Muscle of arm (tissue), 14 donors: ENCODE measurements at places on chromosomes 2 and 18. TPM values are rescaled to one million over a fixed set of nuclear protein-coding genes. Genes with fewer than 3 reads are reported as not detected.
A peak's percentile ranks its signal among the peaks of the same experiment; 100 is the strongest.

Gene APLF
- 1.6 TPM for polyA plus RNA-seq

Gene TMEM127
- polyA plus RNA-seq, result 26.2 TPM

Gene CHST10
- 13.5 TPM for polyA plus RNA-seq

Gene ANKRD29
- not detected for polyA plus RNA-seq

- DNase-seq, result no peak
Observed at GRCh38 chr18:78457731-78458130, 521.9 kb upstream of the SALL3 start.

DNA sequence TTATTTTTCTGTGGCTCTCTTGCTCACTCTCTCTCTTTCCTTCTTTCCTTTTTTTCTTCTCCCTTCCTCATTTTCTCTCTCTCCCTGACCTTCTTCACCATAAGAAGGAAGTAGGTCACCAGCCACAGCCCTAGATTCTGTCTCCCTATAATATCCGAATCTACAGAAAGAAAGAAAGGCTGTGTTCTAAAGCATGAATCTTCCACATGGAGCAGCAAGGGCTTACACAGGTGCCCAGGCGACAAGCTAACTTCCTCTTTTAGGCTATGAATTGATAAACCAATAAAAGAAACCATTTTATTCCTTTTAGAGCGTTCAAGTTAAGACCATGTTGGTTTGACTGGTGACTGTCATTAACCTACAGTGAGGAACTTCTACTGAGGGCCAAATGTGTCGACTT lies 49.3 kb downstream of the CACNB4 start:
- DNase-seq, result no peak

- DNase-seq, result peak; percentile 67
Observed at GRCh38 chr18:33577685-33578517, at the start of gene ASXL3. TSS of gene ASXL3 (plus strand) at chr18:33578219. CDS start at chr18:33578632, 413 bp downstream.

DNA sequence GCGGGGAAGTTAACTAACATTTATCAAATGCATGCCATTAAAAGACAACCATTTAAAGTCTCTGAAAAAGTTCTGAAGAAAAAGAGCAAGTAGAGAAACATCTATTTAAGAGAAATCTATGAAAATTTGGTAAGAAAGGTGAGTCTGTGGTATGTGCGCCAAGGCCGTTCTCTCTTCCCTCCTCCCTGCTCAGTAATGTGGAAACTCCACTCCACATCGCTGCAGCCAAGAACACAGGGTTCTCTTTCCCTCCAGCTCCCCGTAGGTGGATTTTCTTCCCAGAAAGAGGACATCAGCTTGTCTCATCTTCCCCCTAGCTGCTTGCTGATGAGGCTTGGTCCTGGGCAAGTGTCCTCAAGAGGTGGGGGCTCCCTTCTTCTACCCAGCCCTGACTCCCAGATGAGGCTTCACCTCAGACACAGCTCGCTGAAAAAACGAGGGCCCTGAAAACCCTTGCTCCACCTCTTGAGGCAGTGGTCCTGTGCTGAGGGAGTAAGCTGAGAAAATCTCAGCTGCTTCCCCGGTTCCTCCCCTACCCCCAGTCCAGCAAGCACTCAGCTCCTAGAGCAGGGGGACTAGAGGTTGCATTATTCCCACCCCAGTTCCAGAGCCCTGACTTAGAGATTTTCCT lies 45.8 kb upstream of the PTPRM start:
- DNase-seq, result no peak

DNA sequence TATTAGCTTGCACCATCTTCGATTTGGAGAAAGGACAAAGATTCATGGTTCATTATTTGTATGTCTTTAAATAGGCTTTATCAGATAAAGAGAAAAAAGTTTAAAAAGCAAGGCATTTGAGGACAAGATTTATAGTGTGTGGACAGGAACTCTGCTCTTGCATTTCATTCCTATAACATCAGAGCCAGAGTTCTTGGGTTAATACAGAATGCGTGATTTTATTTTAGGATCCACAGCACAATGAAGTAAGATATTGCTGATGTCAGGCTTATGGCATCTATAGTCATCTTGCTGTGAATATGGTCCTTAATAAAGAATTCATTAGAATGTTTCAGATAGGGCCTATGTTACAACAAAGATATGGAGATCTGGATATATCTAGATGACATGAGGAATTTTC lies 19.7 kb downstream of the RASGRP3 start:
- DNase-seq, result no peak

GRCh38 chr2:100974712-100975520 lies 27.2 kb upstream of the RPL31 start:
- no peak for DNase-seq

- DNase-seq, result peak; percentile 64
Observed at GRCh38 chr2:218406949-218407618, 7.4 kb downstream of the CTDSP1 start.

DNA sequence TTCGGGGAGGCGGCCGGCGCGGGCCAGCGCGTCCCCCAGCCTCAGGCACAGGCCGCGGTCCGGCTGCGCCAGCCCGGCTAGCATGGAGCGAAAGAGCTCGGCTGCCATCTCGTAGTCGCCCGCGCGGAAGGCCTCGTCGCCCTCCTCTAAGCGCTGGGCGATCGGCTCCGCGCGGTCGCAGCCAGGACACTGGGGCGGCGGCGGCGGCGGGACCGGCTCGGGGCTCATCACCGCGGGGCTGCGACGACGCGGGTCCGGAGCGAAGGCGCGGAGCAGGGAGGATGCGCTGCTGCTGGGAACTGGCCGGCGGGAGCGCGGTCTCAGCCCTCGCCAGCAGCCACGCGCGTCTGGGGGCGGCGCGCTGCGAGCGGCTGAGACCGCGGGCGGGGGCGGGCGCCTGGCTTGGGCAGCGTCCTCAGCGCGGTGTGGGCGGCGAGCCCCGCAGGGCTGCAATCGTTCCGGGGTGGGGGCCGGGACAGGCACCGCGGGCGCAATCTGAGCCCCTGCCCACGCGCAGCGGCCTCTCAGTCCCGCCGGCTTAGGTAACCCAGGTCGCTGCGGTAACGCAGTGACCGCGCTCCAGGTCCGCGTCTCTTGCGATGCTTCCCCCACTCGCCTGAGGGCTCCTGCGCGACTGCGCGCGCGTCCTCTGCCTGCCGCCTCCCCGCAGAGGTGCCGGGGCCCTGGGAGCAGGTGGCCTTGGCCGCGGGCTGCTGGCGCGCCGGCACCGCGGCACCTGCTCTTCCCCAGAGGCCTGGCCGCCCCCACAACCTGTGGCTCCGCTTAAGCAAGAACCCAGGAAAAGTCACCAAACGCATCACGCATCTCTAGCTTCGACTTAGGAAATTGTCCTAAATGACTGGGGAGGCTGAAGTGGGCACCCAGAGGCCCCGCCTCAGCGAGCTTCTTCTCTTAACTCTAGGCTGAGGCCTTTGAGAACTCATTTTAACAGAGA lies at the start of gene LONRF2:
Gene LONRF2, minus strand, starts transcription at position 636 of the 955 bp plus-strand sequence. Its CDS starts 408 bp downstream, at position 228.
- DNase-seq, result peak; percentile 7

DNA sequence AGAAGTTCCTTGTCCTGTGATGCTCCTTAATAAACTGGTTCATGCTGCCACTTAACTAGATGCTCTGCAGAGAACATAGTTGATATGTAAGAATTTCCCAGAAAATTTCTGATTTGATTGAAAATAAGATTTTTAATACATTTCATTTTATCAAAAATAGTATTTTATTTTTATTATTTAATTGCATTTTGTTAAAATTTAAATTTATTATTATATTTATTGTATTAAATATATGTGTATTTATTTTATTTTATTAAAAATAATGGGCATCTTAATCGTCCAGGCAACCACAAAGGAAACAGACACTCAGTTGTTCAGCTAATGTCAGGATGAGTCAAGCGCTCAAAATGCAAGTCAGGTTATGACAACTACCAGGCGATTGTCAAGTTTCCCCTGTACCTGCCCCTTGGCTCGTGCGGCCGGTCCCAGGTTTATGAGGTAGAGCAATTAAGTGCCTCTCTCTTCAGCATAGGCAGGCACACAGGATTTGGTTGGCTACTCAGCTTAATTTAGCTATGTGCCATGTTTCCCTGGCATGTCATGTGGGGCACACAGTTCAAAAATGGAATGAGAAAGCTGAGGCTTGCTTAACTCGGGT lies 361.2 kb downstream of the RND3 start:
- DNase-seq, result no peak

DNA sequence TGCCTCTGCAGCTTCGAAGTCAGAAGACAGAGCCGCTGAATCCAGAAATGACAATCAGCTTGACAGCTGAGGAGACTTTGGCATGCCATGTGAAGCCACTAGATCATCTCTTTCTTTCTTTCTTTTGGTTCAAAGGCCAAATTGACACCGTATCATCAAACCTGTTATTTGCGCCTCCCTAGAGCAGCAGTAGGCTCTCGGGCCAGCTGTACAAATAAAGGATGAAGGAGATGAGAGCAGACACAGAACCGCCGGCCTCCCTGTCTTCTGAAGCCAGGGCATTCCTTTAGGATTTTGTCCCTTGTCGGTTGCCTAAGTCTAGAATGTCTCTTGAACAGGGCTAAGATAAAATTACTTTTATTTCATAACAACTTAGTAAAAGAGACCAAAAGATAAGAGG lies 36.8 kb downstream of the COL4A4 start:
- DNase-seq, result no peak

DNA sequence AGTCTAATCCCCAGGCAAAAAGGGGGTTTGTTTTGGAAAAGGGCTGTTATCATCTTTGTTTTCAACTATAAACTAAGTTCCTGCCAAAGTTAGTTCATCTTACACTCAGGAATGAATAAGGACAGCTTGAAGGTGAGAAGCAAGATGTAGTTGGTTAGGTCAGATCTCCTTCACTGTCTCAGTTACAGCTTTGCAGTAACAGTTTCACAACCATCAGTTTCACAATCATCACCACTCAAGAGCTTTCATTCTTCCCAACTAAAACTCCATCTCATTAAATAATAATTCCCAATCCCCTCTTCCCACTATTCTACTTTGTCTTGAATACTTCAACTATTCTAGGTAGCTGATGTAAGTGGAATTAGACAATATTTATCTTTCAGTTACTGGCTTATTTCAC lies 200.9 kb downstream of the NYAP2 start:
- no peak for DNase-seq

GRCh38 chr2:86297382-86298147 lies 39.9 kb downstream of the REEP1 start:
- DNase-seq, result no peak

DNA sequence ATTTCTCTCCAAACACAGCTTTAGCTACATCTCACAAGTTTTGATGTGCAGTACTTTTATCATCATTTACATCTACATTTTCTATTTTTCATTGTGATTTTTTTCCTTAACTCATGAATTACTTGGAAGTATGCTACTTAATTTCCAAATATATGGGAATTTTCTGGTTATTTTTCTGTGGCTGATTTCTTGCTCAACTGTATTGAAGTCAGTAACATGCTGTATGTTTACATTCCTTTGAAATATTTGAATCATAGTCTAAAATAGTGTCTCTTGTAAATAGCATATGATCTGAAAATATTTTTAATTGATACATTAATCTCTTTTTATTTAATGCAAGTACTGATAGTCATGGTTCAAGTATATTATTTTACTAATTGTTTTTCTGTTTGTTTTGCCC lies 26.0 kb upstream of the GALNT5 start:
- no peak for DNase-seq

DNA sequence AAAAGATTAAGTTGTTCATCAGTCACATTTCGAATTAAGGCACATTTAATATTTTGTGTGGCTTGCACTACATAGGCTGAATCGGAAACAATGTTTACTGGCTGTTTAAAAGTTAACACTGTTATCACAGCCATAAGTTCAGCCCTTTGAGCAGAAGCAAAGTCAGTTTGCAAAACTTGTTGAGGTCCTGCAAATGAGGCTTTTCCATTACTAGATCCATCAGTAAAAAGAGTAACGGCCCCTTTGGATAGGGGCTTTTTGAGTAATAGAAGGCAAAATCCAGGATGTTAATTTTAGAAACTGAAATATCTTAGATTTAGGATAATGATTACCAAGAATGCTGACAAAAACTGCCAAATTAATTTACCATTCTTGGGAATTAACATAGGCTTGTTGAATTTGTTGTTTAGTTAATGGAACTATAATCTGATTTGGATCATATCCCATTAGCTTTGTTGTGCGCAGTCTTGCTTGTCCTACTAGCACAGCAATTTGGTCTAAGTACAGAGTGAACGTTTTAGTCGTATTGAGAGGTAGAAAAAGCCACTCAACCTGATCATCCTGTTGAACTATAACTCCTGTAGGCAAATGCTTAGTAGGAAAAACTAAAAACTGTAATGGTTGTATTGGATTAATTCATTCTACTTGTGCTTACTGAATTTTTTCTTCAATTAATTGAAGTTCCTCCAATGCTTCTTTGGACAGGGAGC lies 13.9 kb upstream of the SUCLG1 start:
- no peak for DNase-seq

DNA sequence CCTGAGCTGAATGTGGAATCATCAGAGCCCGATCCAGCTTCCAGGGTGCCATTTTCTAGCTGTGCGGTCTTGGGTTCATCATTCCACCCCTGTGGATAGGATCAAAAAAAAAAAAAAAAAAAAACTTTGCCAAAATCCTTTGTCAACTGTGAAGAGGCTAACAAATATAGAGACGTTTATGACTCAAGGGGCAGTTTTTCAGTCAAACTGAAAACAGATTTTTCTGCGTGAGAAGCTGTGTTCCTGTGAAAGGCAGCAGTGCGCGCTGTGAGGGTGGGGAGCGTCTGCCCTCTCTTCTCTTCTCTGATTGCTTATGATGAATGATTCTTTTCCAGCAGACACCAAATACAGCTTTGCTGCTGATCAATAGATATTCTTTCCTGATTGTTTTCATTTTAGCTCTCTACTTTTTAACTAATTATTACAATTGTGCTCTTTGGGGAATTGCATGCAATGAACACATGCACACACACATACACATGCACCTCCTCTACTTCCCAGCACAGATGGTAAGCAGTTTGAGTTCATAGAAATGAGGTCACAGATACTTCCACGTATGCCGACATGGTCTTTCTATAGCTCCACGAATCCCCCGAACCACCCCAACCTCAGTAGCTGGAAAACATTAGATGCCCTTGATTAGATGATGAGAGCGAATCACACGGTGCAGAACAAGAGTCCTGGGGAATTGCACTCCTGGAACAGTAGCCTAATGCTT lies 175.4 kb downstream of the NRP2 start:
- DNase-seq, result no peak

GRCh38 chr18:77985526-77986281 lies 736.1 kb downstream of the GALR1 start:
- no peak for DNase-seq

DNA sequence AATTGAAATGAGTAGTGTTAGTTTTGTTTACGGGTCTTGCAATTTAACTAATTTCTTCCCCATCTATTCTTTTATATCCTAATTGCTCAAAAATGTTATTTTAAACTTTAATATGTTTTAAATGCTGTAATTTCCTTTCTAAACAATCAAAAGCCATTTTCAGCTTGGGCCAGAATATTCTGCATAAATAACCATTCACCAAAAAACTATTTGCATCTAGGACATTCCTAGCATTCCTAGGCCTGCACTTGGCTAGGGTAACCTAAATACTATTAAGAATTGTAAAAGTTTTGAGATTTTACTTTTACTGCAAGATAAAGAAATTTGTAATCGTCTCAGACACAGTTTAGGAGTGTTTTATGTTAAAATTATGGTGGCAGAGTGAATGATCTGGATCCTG lies 7.8 kb upstream of the ETAA1 start:
- no peak for DNase-seq

DNA sequence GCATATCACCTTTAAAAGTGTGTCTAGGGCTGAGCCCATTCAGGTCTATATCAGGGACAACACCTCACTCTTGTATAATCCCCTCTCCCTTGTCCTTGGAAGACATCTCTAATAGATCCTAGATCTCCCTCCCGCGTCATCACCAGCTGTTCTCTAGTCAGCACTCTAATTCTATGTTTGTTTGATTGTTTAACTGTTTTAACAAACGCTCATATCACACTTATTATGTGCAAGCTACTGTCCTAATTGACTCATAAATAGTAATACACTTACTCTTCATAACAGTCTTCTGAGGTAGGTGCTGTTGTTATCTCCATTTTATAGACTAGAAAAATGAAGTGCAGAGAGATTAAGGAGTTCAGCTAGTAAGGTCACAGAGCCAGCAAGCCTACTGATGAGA lies 1.6 kb upstream of the ERMN start:
- no peak for DNase-seq
